CMK (cell line): ENCODE measurements at places on chromosomes 16 and 17.

DNA sequence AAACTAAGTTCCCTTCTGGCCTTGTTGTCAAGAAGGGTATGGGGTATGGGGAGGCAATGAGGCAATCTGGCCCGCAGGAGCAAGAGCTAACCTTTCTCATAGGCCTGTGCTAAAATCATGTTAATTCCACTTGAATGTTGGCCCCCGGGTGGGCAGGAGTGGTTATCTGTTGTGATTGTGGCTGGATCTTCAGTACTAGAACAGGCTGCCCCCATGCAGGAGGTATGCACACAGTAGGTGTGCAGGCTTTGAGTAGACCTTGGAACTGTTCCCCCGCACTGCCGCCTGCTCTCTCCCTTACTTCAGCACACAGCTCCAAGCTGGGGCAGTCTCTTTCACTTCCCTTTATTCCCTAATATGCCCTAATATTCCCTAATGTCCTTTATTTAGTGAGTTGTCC, 52.4 kb upstream of the TANGO6 start:
- DNase-seq, result no peak

- no peak for DNase-seq
These were observed 40.1 kb upstream of the RHOT1 start for GRCh38 chr17:32102172-32102571.

DNA sequence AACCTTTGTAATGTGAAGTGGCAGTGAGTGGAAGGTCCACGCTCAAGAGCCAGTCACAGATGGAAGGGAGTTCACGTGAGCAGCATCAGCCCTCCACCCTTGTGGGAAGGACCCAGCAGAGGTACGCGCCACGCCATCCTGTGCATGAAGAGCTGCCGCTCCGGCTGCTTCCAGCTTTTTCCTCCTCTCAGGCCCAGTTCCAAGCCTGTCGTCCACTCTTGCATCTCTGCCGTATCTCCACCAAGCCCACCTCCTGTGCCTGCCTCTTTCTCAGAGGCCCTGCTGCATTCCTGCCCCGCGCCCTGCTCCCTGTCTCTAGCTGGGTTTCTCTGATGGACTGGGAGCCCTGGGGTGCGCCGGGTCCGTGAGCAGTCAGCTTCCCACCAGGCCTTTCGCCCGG, 10.2 kb downstream of the ZC3H18 start:
- DNase-seq, result no peak

GRCh38 chr16:10093576-10093975, 88.7 kb downstream of the GRIN2A start:
- DNase-seq, result no peak

GRCh38 chr17:77423589-77424451, 283.1 kb downstream of the SEC14L1 start:
- no peak for DNase-seq

DNA sequence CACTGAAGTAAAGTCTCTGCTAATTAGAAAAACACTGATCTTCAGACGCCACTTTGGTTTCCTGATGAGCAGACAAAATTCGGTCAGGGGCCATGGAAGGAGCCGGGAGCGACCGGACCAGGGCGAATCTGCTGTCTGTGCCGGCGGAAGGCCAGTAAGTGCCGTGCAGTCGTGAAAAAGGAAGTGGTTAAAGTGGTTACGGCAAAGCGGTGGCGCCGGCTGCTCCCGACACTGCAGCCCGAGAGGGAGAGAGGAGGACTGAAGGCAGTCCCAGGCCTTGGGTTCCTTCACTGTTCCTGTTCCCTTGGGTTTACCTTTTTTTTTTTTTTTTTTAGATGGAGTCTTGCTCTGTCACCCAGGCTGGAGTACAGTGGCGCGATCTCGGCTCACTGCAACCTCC, 17.3 kb upstream of the HEXD start:
- peak; percentile 85 for DNase-seq

- DNase-seq, result no peak
These were observed 26.8 kb downstream of the VMP1 start for GRCh38 chr17:59734226-59734625.

- no peak for DNase-seq
These were observed 24.9 kb upstream of the RHBDL3 start for GRCh38 chr17:32240750-32241149.

- no peak for DNase-seq
These were observed 827.6 kb upstream of the CA10 start for GRCh38 chr17:52986056-52986662.

DNA sequence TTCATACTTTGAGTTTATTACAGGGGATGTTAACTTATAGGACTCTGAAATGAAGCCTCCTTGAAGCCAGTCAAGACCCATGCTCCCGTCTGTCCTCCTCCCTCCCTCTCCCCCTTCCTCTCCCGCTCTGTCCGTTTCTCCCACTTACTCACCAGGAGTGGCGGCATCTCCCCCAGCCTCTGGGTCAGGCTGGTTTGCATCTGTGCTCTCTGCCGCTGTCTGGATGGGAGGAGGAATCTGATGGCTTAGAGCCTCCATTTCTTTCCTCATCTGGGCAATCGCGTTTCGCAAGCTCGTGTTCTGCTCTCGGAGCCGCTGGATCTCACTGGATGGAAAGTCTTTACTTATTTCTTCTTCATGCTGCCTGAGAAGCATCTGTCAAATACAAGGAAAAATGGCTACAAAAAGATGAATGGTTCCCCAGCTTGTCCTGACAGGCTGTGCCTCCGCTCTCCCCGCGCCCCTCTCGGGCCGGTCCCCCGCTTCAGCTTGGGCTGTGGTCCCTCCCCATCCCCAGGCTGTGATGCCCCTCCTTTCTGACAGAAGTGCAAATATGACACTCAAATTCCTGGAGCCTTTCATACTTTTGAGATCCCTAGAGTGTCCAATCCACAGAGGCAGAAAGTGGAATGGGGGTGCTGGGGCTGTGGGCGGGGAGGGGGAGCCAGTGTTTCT, 40.0 kb downstream of the CCDC57 start:
- no peak for DNase-seq

GRCh38 chr17:45432405-45433158, at the start of gene ARHGAP27:
Gene ARHGAP27, minus strand, starts transcription at chr17:45432870. Its CDS starts 2,591 bp downstream, at chr17:45430279.
- DNase-seq, result peak; percentile 72

- DNase-seq, result no peak
These were observed 63.0 kb upstream of the LRRC37A3 start for GRCh38 chr17:64982139-64982915.

GRCh38 chr17:17322516-17323510, 19.6 kb downstream of the NT5M start:
- DNase-seq, result no peak
